ENCODE measurements at places on chromosomes 6 and 20.

- no peak for DNase-seq
Observed at GRCh38 chr20:38372806-38373205, 26.5 kb downstream of the LBP start.

DNA sequence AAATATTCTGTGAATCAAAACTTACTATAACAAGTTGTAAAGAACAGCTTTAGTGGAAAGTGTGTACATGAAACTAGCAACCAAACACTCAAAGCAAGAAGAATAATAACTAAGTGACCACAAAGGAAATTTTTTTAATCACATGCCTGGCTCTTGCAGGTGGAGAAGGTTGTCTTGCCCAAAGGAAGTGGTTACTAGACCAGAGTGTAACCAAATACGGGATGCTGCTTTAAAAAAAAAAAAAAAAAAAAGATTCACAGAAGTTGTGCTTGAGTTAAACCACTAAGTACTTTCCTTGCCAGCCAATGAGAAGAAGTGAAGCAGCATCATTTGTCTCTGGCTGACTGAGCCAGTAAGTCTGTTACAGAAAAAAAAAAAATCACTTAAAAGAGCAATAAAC lies 19.1 kb upstream of the HLA-DQB1 start:
- DNase-seq = peak; percentile 30

GRCh38 chr20:31875671-31876070 lies 5.2 kb downstream of the TTLL9 start:
- DNase-seq = no peak

DNA sequence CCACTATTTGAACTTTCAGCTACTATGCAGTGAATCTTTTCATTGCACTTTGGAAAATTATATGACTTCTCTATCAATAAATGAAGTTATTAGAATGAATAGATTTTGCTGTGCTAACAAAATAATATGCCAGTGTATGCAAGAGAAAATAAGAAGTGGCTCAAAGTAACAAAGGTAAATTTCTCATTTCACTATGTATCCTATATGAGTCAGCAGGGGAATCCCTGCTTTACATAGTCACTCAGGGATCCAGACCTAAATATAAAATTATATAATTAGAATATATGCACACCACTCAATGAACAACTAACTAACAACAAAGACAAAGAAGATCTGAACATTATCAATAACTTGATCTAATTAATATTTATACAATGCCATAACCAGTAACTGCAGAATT lies 390.8 kb upstream of the IRAK1BP1 start:
- DNase-seq = no peak

DNA sequence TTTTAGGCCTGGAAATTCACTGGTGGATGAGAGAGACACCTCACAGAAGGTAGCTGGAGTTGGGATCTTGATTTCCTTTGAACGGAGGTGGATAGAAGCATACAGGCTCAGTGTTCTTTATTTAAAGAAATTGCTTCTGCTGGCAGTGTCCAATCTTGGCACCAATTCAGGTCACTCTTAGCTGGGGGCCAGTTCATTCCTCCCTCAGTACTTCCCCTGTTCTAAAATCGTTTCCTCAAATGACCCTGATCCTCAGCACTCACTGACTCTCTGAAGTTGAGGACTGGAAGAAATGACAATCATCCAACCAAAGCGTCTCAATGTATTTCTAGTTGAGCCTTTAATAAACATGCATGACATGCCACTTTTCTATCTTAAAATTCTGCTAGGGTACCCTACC lies 472.5 kb upstream of the BTBD3 start:
- no peak for DNase-seq

- DNase-seq = no peak
Observed at GRCh38 chr6:169251371-169251802, 2.3 kb downstream of the THBS2 start.

DNA sequence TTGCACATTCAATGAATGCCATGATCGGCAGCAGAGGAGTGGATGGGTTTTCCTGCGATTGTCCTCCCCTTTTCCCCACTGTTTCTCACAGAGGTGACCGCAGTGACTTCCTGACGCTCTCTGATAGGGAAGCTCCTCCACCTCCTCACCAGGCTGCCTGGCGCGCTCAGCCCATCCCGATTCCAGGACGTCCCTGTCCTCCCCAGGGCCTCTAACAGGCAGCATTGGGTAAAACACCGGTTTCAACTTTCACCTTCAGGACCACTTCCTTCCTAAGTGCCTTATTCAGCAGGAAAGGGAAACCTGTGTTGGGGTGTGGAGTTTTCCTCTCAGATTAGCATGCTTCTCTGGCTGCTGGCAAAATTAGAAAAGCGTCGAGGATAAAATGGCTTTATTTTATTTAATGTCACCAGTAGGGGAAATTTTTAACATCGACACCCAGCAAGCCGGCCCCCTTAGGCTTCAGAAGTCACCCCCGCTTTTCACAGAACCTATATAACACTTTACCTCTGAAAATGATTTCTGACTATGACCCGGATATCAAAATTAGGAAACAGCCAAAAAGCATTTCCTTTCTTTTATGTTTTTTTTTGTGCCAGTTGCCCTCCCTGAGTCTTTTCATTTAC lies 570.4 kb upstream of the GJE1 start:
- peak; percentile 21 for DNase-seq

DNA sequence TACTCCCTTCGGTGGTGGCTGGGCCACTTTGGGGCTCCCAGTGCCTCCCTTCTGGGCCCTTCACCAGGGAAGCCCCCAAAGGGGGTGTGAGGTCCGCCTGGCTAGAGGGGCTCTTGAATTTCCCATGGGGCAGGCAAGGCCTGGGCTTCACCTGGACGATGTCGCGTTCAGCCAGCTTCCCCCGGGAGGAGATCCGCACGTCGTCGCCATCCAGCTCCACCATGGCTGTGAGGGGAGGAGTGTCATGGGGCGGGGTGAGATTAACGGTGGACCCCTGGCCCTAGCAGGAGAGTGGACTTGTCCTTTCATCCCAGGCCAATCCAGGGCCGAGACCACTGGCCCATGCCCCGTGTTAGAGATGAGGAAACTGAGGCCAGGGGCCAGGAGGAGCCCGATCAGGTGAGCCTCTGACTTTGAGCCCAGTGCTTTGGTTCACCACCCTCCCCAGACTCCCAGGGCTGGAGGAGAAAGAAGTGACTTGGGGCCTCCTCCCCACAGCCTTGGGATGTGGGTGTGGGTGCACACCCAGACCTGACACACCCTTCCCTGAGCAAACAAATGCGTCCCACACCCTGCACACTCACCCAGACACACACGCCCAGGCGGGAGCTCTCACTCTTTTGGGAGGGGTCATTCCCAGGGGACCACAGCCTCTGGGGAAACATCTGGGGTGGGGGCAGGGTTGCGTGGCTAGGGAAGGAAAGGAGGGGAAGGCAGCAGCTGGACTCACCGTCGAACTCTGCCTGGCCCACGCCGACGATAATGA lies 46.1 kb downstream of the RAB44 start:
- DNase-seq = no peak
